ENCODE measurements at places on chromosomes 13 and 19.

- DNase-seq: no peak
Observed at GRCh38 chr19:38190793-38191192, 33.2 kb downstream of the DPF1 start.

DNA sequence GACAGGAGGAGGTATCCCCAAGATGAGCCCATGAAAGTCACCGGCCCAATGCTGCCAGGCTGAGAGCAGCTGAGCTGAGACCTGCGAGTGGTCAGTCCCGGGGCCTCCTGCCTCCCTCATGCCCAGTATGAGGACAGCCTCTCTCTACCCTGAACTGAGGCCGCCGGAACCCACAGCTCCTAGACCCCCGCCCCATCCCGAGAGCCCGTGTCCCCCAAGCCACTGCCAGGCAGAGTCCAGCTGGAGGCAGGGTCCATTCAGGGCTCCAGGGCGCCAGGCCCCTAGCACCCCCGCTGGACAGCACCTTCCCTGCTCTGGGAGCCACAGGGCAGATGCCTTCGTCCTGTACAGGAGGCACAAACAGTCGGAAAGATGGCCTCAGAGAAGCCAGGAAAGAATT lies 38.7 kb downstream of the MLLT1 start:
- no peak for DNase-seq

DNA sequence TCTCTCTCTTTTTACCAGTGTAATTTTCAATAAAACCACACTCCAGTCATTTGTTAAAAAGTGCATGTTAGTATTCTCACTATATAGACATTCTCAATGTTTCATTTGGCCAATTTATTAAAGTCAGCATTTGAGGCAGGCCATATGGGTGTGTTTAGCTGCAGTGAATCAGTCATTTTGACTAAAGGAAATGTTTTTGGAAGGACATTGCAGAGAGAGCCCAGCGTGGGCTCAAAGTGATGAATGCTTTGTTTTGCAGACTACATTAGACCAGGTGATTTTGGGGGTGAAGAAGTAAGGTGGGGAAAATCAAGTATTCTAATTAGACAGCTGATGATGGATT lies 116.7 kb downstream of the POSTN start:
- DNase-seq: no peak

DNA sequence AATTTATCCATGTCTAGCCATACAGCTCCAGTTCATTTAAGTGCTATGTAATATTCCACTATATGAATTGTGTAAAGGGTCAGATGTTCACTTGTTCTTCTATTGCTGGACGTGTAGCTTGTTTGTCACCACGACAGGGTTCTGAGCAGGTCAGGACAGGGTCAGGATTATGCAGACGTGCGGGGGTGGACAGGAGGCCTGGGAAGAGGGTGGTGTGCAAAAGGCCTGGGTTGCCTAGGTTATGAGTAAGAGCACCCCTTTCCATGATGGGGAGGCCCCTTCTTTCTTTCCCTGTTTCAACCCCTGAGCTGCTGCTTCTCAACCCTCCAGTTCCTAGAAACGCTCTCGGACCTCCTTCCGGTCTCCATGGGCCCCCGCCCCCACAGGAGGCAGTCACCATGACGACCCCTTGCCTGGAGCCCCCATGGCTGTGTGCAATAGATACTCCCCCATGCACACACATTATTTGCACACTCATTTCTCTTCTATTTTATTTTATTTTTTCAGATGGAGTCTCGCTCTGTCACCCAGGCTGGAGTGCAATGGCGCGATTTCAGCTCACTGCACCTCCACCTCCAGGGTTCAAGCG lies 2.0 kb downstream of the EXOC3L2 start:
- no peak for DNase-seq

- no peak for DNase-seq
Observed at GRCh38 chr13:104327211-104327610, 1261.0 kb upstream of the SLC10A2 start.

DNA sequence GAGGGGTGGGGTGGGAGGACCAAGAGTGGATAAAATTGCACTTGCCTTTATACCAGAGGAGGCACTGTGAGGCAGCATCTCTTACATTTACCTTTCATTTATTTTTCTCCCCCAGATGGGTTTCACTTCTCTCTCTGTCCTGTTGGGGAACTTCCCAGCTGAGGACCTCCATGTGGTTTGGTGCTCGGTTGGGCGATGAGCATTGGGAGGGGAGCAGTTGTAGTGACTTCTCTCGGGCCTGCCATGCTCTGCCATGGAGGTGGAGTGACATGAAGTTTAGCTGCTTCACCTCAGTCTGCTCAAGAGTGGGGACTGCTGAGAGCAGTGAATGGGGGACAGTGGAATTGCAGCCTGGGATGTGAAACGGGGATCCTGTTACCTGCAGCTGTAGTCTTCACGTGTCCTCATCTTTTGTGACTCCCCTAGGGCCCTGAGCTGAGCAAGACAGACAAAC lies 23.1 kb upstream of the CXCL17 start:
- DNase-seq: no peak

- DNase-seq: no peak
Observed at GRCh38 chr13:46339035-46339666, 47.9 kb downstream of the RUBCNL start.

DNA sequence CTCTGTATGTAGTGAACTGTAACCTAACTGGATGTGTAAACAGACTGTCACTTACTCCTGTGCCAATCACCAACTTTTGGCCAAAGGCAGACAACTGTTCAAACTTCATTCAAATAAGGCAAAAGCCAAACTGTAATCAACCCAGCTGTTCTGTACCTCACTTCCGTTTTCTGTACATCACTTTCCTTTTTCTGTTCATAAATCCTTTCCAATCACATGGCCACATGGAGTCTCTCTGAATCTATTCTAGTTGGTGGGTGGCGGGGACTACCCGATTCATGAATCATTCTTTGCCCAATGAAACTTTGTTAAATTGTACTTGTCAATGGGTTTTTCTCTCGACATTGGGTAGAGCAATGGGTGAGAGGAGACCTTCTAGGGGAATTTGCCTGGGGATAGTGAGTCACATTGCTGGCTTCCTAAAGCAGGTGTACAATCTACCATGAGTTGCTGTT lies 178.3 kb upstream of the RFC3 start:
- peak; percentile 72 for DNase-seq

DNA sequence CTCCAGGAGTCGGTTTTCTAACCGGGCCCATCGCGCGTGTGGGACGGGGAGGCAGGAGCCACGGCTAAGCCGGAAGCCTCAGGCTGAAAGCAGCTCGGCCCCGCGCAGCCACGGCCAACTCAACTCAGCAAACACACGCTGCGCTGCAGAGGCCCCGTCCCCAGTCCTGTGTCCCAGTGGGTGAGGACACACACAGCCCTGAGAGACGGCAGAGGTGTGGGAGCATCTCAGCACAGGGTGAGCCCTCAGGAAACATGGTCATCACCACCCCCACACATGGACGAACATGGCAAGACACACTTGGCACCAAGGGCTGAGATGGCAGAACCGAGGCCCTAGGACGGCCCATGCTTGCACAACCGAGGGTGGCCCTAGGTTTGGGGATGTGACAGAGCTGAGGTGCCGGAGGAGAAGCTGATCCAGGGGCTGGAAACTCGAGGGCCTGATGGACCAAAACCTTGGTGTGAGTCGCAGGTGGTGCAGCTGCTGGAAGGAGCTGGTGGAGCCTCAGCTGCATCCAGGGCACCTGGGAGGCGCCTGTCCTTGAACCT lies 29.0 kb upstream of the C13orf46 start:
- DNase-seq: no peak

- no peak for DNase-seq
Observed at GRCh38 chr13:94972262-94972661, 259.9 kb upstream of the SOX21 start.

GRCh38 chr19:57348136-57348535 lies 2.9 kb upstream of the ZNF304 start:
- no peak for DNase-seq

DNA sequence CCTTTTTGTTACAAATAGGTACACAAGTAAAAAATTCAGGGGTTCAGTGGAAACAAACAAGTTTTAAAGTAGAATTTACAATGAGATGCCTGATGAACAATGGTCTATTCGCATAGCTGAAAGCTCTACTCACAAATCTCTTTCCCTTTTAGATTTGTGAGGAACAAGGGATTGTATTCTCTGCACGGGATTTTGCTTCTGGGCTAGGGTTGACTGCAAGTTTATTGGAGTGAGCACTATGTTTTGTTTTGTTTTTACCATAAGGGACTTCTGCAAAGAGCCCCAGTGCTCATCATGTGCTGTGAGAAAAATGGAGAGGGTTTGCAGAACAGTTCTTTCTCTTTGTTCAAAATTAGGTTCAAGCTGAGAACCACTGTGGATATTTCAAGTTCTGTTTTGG lies 160.5 kb downstream of the DLEU7 start:
- no peak for DNase-seq

DNA sequence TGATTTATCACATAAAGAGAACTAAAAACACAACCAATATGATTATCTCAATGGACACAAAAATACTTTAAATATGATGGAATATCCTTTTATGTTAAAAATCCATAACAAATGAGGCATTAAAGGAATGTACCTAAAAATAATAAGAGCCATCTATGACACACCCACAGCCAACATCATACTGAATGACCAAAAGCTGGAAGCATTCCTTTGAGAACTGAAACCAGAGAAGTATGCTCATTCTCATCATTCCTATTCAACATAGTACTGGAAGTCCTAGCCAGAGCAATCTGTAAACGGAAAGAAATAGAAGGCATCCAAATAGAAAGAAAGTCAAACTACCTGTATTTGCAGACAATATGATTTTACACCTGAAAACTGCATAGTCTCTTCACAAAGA lies 671.0 kb downstream of the SLITRK1 start:
- no peak for DNase-seq

- no peak for DNase-seq
Observed at GRCh38 chr19:29678484-29679106, 13.3 kb downstream of the PLEKHF1 start.

DNA sequence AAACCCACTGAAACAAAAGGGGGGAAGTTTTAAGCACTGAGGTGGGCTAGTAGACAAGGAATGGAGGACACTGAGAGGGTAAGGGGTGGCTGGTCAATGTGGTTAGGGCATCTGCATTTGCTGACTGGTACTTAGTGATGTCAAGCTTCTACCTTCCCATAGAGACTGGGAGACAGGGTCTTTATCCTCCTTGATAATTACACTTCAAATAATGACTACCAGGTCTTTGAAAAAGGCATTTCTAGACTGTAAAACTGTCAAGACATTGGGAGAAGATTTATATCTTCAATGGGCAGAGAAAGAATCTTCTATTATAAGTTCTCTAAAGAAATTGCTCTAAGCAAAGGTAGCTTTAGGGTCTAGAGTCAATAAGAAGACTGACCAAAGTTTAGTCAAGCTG lies 1490.8 kb upstream of the PCDH20 start:
- no peak for DNase-seq

- DNase-seq: no peak
Observed at GRCh38 chr19:6279620-6279930, 200 bp downstream of the MLLT1 start.

GRCh38 chr13:35144166-35144890 lies 202.3 kb downstream of the NBEA start:
- DNase-seq: no peak

GRCh38 chr13:52428295-52428694 lies 22.1 kb downstream of the VPS36 start:
- DNase-seq: no peak

GRCh38 chr19:3362217-3362906 lies 4.0 kb upstream of the NFIC start:
- no peak for DNase-seq

DNA sequence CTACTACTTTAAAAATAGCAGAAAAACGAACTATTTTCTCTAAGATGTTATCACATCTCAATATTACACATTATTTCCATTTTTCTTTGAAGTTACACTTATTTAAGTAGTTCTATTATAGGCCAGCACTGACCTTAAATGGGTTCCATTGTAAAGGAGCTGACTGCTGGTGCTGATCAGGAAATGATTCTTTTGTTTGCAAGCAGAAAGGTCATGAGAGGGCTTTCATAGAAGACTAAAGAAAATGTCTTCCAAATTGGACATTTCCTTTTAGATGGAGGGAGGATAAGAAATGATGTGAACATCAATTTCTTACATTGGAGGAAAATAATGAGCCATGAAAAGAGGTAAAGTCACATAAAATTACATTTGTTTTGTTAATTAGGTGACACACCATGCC lies 96.2 kb downstream of the SUCLA2 start:
- DNase-seq: no peak

DNA sequence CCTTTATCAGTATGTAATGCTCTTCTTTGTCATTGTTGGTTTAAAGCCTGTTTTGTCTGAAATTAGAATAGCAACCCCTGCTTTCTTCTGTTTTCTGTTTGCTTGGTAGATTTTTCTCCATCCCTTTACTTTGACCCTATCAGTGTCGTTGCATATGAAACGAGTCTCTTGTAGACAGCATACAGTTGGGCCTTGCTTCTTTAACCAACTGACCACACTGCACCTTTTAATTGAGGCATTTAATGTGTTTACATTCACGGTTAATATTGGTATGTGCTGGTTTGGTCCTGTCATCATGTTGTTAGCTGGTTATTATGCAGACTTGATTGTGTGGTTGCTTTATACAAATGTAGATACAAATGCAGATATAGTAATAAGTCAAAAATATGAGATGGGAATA lies 71.1 kb downstream of the PDS5B start:
- no peak for DNase-seq

DNA sequence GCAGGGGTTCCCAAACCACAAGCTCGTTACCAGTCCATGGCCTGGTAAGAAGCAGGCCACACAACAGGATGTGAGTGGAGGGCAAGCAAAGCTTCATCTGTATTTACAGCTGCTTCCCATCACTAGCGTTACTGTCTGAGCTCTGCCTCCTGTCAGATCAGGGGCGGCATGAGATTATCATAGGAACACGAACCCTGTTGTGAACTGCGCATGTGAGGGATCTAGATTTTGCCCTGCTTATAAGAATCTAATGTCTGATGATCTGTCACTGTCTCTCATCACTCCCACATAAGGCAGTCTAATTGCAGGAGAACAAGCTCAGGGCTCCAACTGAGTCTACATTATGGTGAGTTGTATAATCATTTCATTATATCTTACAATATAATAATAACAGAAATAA lies 677.4 kb upstream of the SLITRK6 start:
- DNase-seq: no peak
